ENCODE measurements at places on chromosomes 4 and X.
A peak's percentile ranks its signal among the peaks of the same experiment; 100 is the strongest.

GRCh38 chr4:36142504-36142903 is 101.8 kb downstream of the ARAP2 start:
- H3K27me3 ChIP-seq, result no peaks in the 10 kb centered on the region
- DNase-seq, result no peak
- H3K4me1 ChIP-seq, result no peaks in the 10 kb centered on the region
- no peaks in the 10 kb centered on the region for H3K36me3 ChIP-seq

- no peak overlapping the region for H3K4me3 ChIP-seq
- no peaks in the 10 kb centered on the region for H3K36me3 ChIP-seq
- H3K4me1 ChIP-seq, result no peaks in the 10 kb centered on the region
- DNase-seq, result no peak
- H3K27ac ChIP-seq, result no peak overlapping the region
These were observed 84.2 kb downstream of the GRIA2 start for GRCh38 chr4:157304769-157305168.

DNA sequence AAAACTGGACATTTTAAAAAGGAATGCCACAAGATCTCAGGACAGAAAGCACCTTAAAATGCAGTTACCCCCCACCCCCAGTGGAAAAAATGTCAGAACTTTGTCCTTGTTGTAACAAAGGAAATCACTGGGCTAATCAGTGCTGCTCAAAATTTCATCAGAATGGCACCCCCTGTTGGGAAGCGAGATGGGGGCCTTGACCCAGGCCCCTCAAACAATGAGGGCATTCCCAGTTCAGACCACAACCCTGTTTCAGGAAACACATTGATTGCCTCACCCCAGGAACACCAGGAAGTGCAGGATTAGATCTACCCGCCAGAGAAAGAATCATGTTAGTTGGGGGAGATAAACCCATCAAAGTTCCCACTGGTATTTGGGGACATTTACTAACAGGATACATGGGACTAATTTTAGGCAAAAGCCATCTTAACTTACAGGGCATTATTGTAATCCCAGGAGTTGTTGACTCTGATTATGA is 16.4 kb downstream of the SPIN2B start:
- H3K36me3 ChIP-seq, result peaks cover 8% of the 10 kb centered on the region
- no peaks in the 10 kb centered on the region for H3K4me1 ChIP-seq
- no peak overlapping the region for H3K27ac ChIP-seq
- no peak for DNase-seq
- no peak overlapping the region for H3K4me3 ChIP-seq

GRCh38 chr4:122755675-122756074 is 23.2 kb downstream of the BBS12 start:
- no peaks in the 10 kb centered on the region for H3K4me1 ChIP-seq
- H3K36me3 ChIP-seq, result no peaks in the 10 kb centered on the region
- H3K4me3 ChIP-seq, result no peak overlapping the region
- no peak for DNase-seq
- H3K27ac ChIP-seq, result no peak overlapping the region

GRCh38 chr4:176034499-176034898 is 31.1 kb upstream of the WDR17 start:
- no peaks in the 10 kb centered on the region for H3K27me3 ChIP-seq
- H3K4me1 ChIP-seq, result no peaks in the 10 kb centered on the region
- no peaks in the 10 kb centered on the region for H3K36me3 ChIP-seq
- no peak for DNase-seq

- H3K27ac ChIP-seq, result no peak overlapping the region
- no peaks in the 10 kb centered on the region for H3K36me3 ChIP-seq
- peaks cover 4% of the 10 kb centered on the region for H3K4me1 ChIP-seq
- H3K4me3 ChIP-seq, result no peak overlapping the region
These were observed 66.1 kb upstream of the ENPP6 start for GRCh38 chr4:184283659-184284335.

DNA sequence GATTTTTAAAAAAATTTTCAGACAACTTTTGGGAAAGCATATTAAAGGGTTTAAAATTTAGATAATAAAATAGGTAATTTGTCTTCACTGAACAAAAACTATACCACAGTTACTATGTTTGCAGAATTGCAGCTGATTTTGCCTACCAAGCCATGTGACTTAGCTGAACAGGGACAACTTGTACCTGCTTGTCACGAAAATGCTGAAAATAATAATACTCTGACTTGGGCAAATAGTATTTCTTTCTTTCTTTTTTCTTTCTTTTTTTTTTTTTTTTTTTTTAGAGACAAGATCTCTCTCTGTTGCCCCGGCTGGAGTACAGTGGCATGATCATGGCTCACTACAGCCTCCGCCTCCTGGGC is 225.2 kb upstream of the PPP1R2C start:
- H3K27ac ChIP-seq, result no peak overlapping the region
- H3K4me3 ChIP-seq, result no peak overlapping the region

- no peak overlapping the region for H3K27ac ChIP-seq
- H3K4me3 ChIP-seq, result no peak overlapping the region
- DNase-seq, result no peak
- no peaks in the 10 kb centered on the region for H3K27me3 ChIP-seq
These were observed 523.6 kb downstream of the TRAM1L1 start for GRCh38 chr4:116561768-116562167.

DNA sequence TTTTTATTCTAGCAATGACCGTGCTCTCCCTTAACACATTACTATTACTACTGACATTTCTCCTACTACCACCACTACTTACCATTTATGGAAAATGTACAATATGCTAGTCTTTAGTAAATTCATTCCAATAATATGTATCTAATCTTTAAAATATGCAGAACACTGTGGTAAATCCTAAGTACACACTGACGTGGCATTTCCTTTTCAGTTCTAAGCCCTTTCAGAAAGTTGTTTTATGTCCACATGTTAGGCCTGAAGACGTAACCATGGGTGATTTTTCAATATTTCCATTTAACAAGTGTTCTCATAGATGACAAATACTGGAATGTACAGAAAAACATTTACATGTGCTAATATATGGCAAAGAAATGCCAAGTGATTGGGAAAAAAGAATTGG is 268.6 kb upstream of the SLIT2 start:
- no peaks in the 10 kb centered on the region for H3K36me3 ChIP-seq
- H3K27me3 ChIP-seq, result no peaks in the 10 kb centered on the region
- no peak overlapping the region for H3K4me3 ChIP-seq
- H3K4me1 ChIP-seq, result no peaks in the 10 kb centered on the region
- H3K27ac ChIP-seq, result no peak overlapping the region

- DNase-seq, result no peak
- no peaks in the 10 kb centered on the region for H3K4me1 ChIP-seq
- H3K27ac ChIP-seq, result no peak overlapping the region
These were observed 116.2 kb downstream of the CDS1 start for GRCh38 chr4:84699001-84699671.

DNA sequence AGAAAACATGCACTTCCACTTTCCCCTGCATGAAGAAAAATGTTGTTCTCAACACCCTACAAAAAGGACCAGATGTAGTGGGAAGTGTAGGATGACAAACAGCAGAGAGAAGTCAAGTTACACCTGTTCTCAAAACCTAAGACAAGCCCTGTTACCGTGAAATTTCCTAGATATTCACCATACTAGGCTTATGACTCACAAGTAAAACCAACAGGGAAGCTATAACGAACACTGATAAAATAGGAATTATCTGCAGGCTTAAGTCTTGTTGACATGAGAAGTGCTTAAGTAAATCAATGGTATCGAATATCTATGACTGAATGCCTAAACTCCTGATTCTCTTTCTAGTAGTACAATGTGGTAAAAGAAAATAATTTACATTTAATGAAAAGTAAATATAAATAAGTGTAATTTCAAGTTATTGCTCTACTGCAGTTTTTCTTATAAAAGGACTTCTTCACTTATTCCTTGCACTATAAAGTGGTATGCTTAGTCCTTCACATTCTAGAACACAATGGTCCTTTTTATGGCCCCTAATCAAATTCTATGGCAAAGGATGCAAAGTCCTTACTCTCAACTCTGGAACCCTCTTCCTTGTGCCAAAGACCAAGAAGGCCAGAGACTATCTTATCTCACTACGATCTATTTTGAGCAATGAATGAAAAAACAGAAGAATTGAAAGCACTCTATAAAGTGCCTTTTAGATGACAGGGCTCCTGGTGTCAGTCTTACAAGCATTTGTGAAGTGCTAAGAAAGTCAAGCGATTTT is 19.6 kb downstream of the AP1S2 start:
- H3K36me3 ChIP-seq, result no peaks in the 10 kb centered on the region
- H3K4me3 ChIP-seq, result no peak overlapping the region
- H3K4me1 ChIP-seq, result no peaks in the 10 kb centered on the region
- no peak overlapping the region for H3K27ac ChIP-seq
- no peaks in the 10 kb centered on the region for H3K27me3 ChIP-seq

- peaks cover 5% of the 10 kb centered on the region for H3K4me1 ChIP-seq
- H3K4me3 ChIP-seq, result peak within 1 kb of the TSS; percentile 53
- no peak for DNase-seq
- peak within 1 kb of the TSS; percentile 5 for H3K27ac ChIP-seq
These were observed at the start of gene MGARP for GRCh38 chr4:139279760-139280620. MGARP (minus strand) TSS chr4:139280225; CDS start chr4:139280158, 67 bp downstream.

GRCh38 chr4:51907006-51907669 is 64.2 kb downstream of the DCUN1D4 start:
- no peak overlapping the region for H3K4me3 ChIP-seq
- H3K27me3 ChIP-seq, result no peaks in the 10 kb centered on the region
- peaks cover 65% of the 10 kb centered on the region for H3K36me3 ChIP-seq
- H3K27ac ChIP-seq, result no peak overlapping the region
- DNase-seq, result no peak

DNA sequence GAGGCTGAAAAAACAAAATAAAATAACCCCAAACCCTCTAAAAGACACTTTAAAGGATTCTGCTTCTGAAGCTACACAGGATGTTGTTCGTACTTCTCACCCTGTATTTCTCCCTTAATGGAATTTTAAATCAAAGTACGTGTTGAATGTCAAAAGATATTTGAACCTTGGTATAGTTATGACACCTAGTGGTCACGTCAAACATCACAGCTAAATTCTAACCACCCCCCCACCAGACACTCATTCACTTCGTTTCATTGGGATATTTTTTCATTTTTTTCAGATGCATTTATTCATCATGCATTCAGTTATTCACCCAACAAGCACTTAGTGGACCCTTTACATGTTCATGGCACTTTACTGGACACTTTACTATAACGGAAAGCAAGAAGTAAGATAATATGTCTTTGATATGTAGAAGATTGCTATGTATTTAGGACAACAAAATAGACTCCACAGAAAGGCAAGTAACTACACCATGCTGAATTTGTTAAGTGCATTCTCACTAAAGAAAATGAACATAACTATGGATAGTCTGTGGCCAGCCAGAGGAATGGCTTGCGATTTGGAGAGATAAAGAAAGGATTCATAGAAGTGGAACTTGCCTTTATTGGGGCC is 62.5 kb upstream of the GPR174 start:
- H3K4me3 ChIP-seq, result no peak overlapping the region
- no peaks in the 10 kb centered on the region for H3K27me3 ChIP-seq
- no peak overlapping the region for H3K27ac ChIP-seq

DNA sequence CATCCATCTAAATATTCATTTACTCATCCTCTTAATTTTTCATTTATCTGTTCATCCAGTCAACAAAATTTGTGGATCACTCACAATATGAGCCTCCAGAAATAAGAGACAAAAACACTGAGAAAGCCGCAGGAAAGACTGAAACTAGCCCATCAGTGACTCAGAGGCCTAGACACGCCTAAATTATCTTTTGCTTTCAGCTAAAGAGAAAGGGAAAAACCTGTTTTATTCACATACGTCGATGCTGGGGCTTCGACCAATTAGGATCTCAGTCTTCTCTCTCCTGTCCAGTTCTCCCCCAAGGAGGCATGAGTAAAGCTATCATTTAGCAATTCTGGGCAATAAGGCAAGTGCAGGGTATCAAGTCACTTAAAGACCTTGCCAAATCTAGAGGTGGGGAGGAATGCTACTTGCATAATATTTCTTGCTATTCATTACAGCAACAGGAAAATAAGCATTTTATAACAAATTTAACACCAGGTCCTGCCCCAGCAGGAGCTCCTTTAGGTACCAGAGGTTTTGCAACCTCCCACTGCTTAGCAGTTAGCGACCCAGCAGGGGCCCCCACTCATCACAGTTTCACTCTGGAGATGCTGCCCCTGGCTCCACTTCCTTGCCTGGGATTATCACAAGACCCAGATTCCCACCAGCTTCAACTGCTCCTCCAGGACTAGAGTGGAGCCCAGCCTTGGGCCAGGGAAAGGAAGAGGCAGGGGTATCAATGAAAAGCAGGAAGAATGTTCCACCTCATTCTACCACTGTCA is 30.1 kb upstream of the TMEM154 start:
- no peaks in the 10 kb centered on the region for H3K4me1 ChIP-seq
- no peak overlapping the region for H3K27ac ChIP-seq
- H3K4me3 ChIP-seq, result no peak overlapping the region
- no peaks in the 10 kb centered on the region for H3K36me3 ChIP-seq
- DNase-seq, result no peak
- H3K27me3 ChIP-seq, result no peaks in the 10 kb centered on the region

- no peaks in the 10 kb centered on the region for H3K4me1 ChIP-seq
- DNase-seq, result no peak
- no peaks in the 10 kb centered on the region for H3K27me3 ChIP-seq
- no peak overlapping the region for H3K27ac ChIP-seq
These were observed 28.3 kb upstream of the AP1S2 start for GRCh38 chrX:15882704-15883539.

- no peaks in the 10 kb centered on the region for H3K4me1 ChIP-seq
- DNase-seq, result no peak
- H3K36me3 ChIP-seq, result no peaks in the 10 kb centered on the region
- no peak overlapping the region for H3K4me3 ChIP-seq
- no peaks in the 10 kb centered on the region for H3K27me3 ChIP-seq
- H3K27ac ChIP-seq, result no peak overlapping the region
These were observed 12.9 kb downstream of the DCK start for GRCh38 chr4:71006203-71006907.

- no peak overlapping the region for H3K27ac ChIP-seq
- no peaks in the 10 kb centered on the region for H3K27me3 ChIP-seq
- H3K4me1 ChIP-seq, result no peaks in the 10 kb centered on the region
- no peak overlapping the region for H3K4me3 ChIP-seq
- DNase-seq, result no peak
These were observed 28.1 kb downstream of the ABLIM2 start for GRCh38 chr4:8130346-8131066.

- peaks cover 4% of the 10 kb centered on the region for H3K4me1 ChIP-seq
- peak; percentile 92 for DNase-seq
- H3K27me3 ChIP-seq, result no peaks in the 10 kb centered on the region
- no peak overlapping the region for H3K4me3 ChIP-seq
- H3K36me3 ChIP-seq, result no peaks in the 10 kb centered on the region
- peak overlapping the region; percentile 96 for H3K27ac ChIP-seq
These were observed 44.7 kb downstream of the PRPS1 start for GRCh38 chrX:107672955-107673378.

All from tibial artery (tissue), 4 donors.